ENCODE measurements at places on chromosomes 2 and 18.

DNA sequence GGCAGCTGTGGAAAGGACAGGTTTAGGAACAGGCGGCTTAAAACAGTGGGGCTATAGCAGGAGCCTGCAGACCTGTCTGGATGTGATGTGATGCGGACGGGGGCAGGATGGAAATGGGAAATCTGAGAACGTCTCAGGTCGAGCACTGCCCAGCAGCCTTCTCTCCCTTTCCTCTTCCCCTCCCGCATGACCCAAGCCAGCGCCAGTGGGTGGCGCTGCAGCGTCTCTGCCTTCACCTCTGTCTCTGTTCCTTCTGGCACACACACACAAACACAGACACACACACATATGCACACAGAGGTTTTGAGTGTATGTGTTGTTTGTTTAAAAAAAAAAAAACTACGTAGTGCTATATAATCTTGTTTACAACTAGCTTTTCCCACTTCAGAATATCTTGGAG lies 82.0 kb upstream of the SLC66A3 start:
- DNase-seq: no peak

GRCh38 chr2:192215096-192215877 lies 20.6 kb upstream of the TMEFF2 start:
- no peak for DNase-seq

- DNase-seq: no peak
Observed at GRCh38 chr2:222504719-222505118, 80.4 kb downstream of the SGPP2 start.

DNA sequence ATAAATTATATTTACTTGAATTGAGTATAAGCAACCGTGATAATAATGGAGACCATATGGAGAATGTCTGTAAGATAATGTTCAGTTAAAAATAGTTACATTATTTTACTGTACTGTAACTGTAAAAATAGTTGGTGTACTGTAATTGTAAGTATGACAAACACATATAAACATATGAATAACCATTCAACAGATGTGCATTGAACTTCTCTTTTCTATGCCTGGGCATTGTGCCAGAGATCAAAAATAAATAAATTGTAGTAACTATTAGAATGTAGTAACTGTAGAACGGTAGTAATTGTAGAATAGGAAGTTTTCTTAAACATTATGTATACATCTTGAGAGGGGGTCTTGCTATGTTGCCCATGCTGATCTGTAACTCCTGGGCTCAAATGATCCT lies 287.4 kb upstream of the EPAS1 start:
- no peak for DNase-seq

DNA sequence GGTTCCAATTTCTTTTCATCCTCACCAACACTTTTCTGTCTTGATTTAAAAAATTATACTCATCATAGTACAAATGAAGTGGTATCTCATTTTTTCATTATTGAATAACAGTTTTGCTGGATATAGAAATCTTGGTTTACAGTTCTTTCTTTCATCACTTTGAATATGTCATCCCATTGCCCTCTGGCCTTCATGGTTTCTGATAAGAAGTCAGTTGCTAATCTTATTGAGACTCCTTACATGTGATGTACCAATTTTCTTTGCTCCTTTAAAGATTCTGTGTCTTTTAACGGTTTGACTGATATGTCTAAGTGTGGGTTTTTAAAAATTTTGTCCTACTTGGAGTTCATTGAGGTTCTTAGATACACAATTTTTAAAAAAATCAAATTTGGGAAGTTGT lies 35.0 kb downstream of the SLC3A1 start:
- no peak for DNase-seq

GRCh38 chr2:144154205-144154604 lies 365.7 kb downstream of the ZEB2 start:
- no peak for DNase-seq

DNA sequence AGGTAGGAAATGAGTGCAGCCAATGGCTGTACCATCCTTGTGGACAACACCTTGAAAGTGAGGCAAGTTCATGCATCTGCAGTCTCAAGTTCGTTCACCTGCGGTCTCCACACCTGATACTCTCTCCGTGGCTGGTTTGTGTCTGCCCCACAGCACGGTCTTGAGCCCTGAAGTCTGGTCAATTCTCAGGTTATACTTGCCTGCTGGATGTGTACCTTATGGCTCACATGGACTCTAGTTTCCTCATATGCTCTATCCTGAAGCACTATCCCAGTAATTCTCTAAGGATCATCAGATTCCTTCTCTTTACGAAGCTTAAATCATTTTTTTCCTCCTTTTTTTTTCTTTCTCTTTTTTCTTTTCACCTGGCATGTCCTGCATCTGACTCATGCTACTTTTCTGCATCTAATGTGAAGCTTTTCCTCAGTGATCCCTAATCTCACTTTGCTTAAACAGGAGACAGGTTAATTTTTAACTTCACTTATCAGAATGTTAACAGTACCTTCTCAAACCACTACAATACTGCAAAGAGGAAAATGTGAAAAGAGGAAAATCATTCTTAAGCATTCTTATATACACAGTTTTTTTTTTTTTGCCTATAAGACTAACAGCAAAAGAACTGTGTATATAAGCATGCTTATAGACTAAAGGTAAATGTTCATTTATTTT lies 511.2 kb downstream of the SOX11 start:
- no peak for DNase-seq

DNA sequence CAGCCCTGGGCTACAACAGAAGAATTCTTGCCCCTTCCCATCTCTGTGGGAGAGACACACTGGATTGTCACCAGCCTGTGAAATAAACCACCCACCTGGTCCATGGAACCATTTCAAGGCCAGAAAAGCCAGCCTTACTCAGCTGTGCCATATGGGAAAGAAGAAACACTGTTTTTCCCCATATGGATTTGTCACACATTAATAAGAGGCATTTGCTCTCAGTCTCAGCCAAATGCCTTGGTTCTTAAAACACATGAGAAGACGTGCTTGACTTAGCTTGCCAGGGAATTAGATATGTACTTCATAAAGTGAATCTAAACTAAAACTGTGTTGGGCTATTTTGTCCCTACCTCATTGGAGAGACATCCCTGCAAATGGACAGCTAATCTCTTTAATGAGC lies 308.6 kb upstream of the TNP1 start:
- no peak for DNase-seq
